ENCODE measurements at places on chromosomes 16 and 17. TPM values are rescaled to one million over a fixed set of nuclear protein-coding genes. Genes with fewer than 3 reads are reported as not detected.

Gene EPN2
- total RNA-seq, result 56.7 TPM

Gene TAX1BP3
- 138 TPM for total RNA-seq

Gene DOC2A
- 9.7 TPM for total RNA-seq

- no peaks in the 10 kb centered on the region for H3K27me3 ChIP-seq
- H3K27ac ChIP-seq, result no peak overlapping the region
- peaks cover under 1% of the 10 kb centered on the region for H3K4me1 ChIP-seq
- no peak for DNase-seq
- peaks cover 3% of the 10 kb centered on the region for H3K36me3 ChIP-seq
Measured at GRCh38 chr16:83830769-83831455, 23.1 kb downstream of the HSBP1 start.
